Esophagus squamous epithelium (tissue), 5 donors: ENCODE measurements at places on chromosomes 11 and 22. TPM values are rescaled to one million over a fixed set of nuclear protein-coding genes. Genes with fewer than 3 reads are reported as not detected.

- no peaks in the 10 kb centered on the region for H3K27me3 ChIP-seq
- no peaks in the 10 kb centered on the region for H3K4me1 ChIP-seq
- no peak for DNase-seq
- H3K36me3 ChIP-seq, result no peaks in the 10 kb centered on the region
Observed at GRCh38 chr22:33971561-33971961, 51.3 kb upstream of the LARGE1 start.

- H3K4me3 ChIP-seq, result no peak overlapping the region
- H3K4me1 ChIP-seq, result no peaks in the 10 kb centered on the region
- no peaks in the 10 kb centered on the region for H3K27me3 ChIP-seq
Observed at GRCh38 chr11:7910286-7910788, 20.7 kb downstream of the OR10A6 start.

- peaks cover 30% of the 10 kb centered on the region for H3K4me1 ChIP-seq
- H3K36me3 ChIP-seq, result no peaks in the 10 kb centered on the region
- no peak overlapping the region for H3K4me3 ChIP-seq
- no peak overlapping the region for H3K27ac ChIP-seq
- DNase-seq, result no peak
Observed at GRCh38 chr22:20247010-20247505, 21.1 kb downstream of the RTN4R start.

- no peak overlapping the region for H3K27ac ChIP-seq
- no peaks in the 10 kb centered on the region for H3K27me3 ChIP-seq
- DNase-seq, result no peak
Observed at GRCh38 chr11:113397212-113397611, 9.6 kb downstream of the ANKK1 start.

GRCh38 chr11:41309111-41309522, 150.3 kb downstream of the LRRC4C start:
- H3K27ac ChIP-seq, result no peak overlapping the region
- no peak for DNase-seq
- no peaks in the 10 kb centered on the region for H3K4me1 ChIP-seq

- H3K27ac ChIP-seq, result no peak overlapping the region
- peaks cover 57% of the 10 kb centered on the region for H3K27me3 ChIP-seq
- no peak overlapping the region for H3K4me3 ChIP-seq
- no peaks in the 10 kb centered on the region for H3K4me1 ChIP-seq
Observed at GRCh38 chr11:69880041-69880825, 61.0 kb upstream of the FGF3 start.

The MUC15 gene
- total RNA-seq, result 21.9 TPM

The GGTLC3 gene
- total RNA-seq, result not detected

The PTPN5 gene
- total RNA-seq, result 0.30 TPM

The TMPRSS4 gene
- 168 TPM for total RNA-seq
